ENCODE measurements at places on chromosomes 11 and 22.

DNA sequence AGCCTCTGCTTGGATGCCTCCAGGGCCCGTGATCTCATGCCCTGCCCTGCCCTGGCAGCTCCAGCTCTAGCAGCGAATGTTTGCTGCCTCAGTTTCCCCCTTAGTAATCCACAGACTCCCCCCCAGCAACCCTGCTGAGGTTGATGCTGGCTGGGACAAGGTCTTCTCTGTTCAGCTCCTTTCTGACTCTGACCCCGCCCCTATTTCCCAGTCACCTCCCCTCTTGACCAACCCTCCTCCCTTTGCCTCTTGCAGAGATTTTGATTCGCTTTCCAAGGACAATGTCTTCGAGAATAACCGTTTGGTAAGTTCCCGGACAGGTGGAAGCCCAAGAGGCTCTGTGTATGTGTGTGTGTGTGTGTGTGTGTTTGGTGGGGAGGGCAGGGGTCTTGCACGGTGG lies 5.6 kb downstream of the MICALL1 start:
- no peak for DNase-seq

DNA sequence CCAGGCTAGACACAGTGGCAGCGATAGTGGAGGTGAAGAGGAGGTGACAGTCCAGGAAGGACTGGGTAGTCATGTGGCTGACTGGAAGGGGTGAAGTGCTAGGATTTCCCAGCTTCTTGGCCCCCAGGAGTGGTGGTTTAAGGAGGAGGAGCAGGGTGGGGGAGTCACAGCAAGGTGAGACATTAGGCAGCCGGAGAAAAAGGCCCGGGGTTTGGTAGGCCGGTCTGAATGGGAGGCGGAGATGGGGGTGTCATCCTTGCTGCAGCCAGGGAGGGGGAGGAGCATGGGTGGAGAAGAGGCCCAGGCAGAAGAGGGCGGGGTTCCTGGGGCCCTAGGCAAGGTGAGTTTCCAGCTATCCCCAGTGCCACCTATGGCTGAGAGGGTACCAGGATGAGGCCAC lies 6.1 kb downstream of the SIPA1 start:
- no peak for DNase-seq

DNA sequence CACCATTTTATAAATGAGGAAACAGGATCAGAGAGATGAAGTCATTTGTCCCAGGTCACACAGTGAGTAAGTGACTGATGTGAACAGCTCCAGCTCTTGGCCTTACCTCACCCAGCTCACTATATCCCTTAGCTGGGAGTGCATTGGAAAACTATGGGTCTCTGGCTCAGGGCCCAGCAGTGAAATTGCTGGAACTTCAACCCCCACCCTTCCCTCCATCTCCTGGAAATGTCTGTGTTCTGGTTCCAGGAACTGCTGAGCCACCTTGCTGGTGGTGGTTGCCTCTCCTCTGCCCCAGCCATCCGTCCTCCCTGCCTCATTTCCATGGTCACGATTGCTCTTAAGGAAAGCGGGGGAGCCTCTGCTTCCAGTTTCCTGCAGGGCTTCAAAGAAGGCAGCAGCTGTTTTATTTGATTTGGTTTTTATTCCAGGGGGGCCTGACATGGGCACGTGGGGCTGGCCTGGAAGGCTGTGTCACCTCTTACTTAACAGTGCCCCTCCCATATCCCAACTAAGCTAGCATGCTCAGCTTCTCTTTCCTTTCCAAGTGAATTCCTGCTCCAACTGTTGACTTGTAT lies 46.2 kb upstream of the CSTF3 start:
- peak; percentile 48 for DNase-seq

DNA sequence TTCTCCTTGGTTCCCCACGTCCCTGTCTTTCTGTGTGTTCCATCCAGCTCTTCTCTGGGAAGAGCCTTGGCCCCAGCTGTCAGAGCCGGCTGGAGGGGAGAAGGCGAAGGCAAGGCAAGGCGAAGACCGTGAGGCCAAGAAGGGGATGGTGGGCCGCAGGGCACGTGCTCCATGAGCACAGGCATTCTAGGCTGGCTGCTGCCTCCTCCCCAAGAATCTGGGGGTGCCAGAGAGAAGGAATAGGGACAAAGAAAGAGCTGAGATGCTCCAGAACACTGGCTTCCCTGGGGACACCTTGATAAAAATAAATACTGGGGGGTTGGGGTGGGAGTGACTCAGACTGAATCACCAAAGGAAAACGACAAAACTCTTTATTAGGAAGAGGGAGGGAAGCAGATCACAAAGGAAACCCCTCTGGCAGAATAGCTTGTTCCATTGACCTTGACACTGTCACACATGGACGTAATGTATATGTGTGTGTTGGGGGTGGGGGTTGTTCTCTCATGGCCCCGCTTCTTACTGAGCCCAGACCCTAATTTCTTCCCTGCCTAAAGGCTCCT lies 52.5 kb downstream of the NECTIN1 start:
- DNase-seq, result peak; percentile 62

DNA sequence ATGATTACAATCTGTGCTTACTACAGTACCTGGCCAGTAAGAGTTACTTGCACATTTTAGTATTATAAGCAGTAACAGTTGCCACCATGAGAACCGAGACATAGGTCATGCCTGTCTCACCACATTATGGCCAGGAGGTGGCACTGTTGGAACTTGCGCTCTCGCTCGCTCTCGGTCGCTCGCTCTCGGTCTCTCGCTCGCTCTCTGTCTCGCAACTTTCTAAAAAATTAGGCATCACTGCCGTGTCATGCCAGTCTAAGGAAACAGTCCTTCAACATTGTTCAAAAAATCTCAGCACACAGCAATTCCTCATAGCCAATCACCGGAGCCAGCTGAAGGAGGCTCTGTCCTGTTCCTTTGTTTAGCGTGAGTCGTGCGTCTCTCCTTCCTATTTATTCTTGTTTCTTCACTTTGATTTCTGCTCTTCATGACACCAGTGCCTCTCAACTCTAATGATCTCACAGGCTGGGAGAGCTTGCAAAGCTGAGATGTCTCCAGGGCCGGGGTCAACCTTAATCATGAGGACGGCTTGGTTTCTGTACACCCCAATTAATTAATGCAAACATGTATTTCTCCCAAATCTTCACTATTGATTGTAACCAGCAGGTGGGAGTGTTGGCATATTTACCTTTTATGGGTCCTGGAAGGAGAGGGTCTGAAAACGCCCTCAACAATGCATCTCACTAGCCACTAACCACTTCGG lies 6.3 kb upstream of the ADAMTS8 start:
- peak; percentile 83 for DNase-seq

DNA sequence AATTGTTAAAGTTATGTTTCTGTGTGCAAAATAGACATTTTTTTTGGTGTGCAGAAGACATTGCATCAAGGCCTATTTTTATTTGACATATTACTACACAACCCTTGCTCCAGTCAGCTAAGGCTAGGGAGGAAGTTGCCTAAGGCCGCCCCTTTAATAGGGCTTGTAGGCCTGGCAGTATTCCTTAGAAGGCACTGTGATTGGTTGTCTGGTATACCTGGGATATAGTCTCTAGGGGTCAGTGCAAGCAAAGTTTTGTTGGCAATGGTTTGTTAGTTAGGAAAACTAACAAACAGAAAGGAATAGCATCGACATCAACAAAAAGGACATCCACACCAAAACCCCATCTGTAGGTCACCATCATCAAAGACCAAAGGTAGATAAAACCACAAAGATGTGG lies 16.9 kb downstream of the CCDC15 start:
- DNase-seq, result peak; percentile 19

DNA sequence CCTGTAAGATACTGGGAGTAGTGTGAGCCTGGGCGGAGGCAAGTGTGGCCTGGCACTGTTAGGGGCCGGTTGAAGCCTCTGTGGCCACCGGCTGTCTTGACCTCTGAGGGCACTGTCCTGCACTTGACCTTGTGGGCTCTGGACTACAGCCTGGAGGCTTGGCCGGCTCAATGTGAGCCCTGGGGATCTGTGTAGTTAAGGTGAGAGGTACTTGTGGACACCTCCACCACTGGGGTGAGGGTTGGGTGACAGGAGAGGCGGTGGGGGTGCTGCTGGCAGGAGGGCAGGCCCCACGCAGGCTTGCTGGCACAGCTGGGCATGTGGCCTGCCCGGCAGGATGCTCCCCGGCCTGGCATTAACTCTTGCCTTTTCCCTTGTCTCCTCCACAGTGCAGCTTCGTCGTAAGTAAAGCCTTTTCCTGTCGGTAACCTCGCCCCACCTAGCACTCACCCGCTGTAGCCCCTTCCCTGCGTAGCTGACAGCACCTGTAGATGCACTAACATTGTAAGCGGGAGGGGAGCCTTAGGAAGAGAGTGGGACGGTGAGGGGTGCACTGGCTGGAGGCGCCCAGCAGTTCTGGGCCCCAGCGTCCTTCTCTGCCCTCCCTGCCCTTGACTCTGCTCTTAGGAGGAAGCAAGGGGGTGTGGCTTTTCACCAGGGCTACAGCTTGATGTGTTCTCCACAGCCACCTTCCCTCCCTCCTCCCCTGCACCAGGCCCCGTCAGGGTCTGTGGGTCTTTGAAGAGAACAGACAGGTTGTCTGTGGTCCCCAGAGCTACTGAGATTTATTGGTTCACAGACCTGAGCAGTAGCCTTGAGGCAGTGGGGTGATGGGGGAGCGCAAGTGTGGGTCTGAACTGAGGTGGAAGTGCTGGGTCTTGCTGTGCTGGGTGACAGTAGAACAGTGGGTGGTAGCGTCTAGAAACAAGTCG lies 17.6 kb downstream of the INCENP start:
- no peak for DNase-seq

- peak; percentile 63 for DNase-seq
Measured at GRCh38 chr22:28442711-28443525, 236.7 kb downstream of the TTC28 start.

GRCh38 chr22:23008896-23009295 lies 61.4 kb upstream of the GNAZ start:
- DNase-seq, result no peak

- DNase-seq, result peak; percentile 81
Measured at GRCh38 chr11:19918302-19919049, 205.8 kb downstream of the NAV2 start.

GRCh38 chr11:95091663-95092180 lies 2.1 kb downstream of the ENDOD1 start:
- no peak for DNase-seq

- DNase-seq, result peak; percentile 26
Measured at GRCh38 chr11:69173925-69174581, 18.3 kb downstream of the SMIM38 start.

GRCh38 chr11:118670063-118670462 lies 9.4 kb downstream of the TREH start:
- DNase-seq, result no peak

- DNase-seq, result no peak
Measured at GRCh38 chr22:20061481-20061861, 18.6 kb upstream of the DGCR8 start.

GRCh38 chr11:129291546-129291945 lies 84.1 kb upstream of the BARX2 start:
- DNase-seq, result no peak

DNA sequence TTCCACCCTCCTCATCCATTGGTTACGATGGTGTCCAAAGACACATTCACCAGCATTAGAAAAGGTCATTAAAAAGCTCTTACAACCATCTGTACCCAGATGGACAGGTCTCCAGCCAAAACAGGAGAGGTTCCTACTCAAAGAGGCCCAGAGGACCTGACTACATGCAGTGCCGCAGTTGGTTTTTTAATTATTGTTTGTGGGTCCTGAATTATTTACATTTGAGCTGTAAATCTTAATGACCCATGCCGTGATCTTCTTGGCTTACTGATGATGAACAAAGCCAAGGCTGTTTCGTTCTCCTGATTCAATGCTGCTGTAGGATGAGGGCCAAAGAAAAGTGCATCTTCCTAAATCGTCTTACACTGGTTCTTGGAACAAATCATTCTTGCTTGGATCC lies 83.7 kb downstream of the CADM1 start:
- no peak for DNase-seq

- no peak for DNase-seq
Measured at GRCh38 chr11:128738942-128739341, 45.1 kb downstream of the FLI1 start.

DNA sequence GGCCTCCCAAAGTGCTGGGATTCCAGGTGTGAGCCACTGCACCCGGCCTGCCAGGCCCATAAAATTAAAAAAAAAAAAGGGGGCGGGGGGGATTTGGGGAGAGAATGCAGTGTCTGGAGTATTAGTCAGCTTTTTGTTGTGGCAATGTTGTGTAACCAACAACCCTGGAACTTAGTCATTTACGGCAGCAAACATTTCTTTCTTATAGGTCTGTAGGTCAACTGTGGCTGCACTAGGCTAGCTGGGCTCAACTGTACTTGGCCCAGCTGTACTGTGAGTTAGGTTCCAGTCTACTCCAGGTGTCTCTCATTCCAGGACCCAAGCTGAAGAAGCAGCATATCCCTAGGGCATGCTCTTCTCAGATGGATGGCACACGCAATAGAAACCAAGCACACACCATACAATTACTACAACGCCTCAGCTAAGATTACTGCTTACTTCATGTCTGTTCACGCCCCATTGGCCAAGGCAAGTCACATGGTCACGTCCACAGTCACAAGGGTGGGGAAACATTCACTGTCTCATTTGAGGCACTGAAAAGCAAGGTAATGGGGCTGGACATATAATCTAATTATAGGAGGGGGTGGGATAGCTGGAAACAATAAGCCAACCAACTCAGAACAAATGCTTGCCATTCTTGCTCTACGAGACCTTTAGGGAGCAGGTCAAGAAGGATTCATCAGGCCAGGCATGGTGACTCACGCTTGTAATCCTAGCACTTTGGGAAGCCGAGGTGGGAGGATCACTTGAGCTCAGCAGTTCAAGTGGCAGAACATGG lies 10.4 kb upstream of the SPINDOC start:
- peak; percentile 22 for DNase-seq

GRCh38 chr11:96141626-96142025 lies 201.4 kb downstream of the MAML2 start:
- no peak for DNase-seq

GRCh38 chr11:128701936-128702335 lies 8.1 kb downstream of the FLI1 start:
- DNase-seq, result no peak

GRCh38 chr22:50209893-50210292 lies 9.1 kb downstream of the SELENOO start:
- DNase-seq, result peak; percentile 61

GRCh38 chr22:43128928-43129424 lies 14.2 kb downstream of the MCAT start:
- no peak for DNase-seq

DNA sequence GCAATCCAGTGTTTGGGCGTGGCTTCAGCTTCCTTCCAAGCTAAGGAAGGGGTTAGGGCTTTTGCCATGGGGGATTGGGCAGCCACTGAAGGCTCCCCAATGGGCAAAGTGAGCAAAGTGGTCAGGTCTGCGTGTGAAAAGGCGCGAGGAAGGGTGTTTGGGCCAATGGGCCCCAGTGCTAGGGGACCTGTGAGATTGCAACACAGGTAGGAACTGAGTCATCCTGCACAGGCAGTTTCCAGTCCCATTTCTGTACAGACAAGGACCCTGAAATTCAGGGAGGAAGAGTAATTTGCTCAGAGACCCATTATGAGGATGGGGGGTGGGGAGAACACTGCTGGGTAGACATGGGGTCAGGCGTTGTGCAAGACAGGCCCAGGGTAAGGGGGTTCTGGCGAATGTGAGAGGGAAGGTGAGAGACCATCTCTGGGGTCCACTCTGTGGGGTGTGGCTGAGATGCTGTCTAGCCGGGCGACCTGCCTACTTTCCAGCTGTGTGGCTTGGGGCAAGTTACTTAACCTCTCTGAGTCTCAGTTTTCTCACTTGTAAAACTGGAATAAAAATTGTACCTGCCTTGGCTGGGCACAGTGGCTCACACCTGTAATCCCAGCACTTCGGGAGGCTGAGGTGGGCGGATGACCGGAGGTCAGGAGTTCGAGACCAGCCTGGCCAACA lies 7.3 kb downstream of the CCDC88B start:
- no peak for DNase-seq

- DNase-seq, result no peak
Measured at GRCh38 chr11:104433751-104434150, 269.8 kb upstream of the PDGFD start.

GRCh38 chr11:15836795-15837194 lies 519.6 kb downstream of the SOX6 start:
- no peak for DNase-seq

Data from fibroblast of upper back skin (primary cell).